HuH-7 (cell line): ENCODE measurements at places on chromosomes 7 and 10.

GRCh38 chr7:41529831-41530230 lies 173.1 kb downstream of the INHBA start:
- no peak for DNase-seq

GRCh38 chr7:76236224-76236623 lies 34.5 kb downstream of the SRRM3 start:
- DNase-seq: no peak

DNA sequence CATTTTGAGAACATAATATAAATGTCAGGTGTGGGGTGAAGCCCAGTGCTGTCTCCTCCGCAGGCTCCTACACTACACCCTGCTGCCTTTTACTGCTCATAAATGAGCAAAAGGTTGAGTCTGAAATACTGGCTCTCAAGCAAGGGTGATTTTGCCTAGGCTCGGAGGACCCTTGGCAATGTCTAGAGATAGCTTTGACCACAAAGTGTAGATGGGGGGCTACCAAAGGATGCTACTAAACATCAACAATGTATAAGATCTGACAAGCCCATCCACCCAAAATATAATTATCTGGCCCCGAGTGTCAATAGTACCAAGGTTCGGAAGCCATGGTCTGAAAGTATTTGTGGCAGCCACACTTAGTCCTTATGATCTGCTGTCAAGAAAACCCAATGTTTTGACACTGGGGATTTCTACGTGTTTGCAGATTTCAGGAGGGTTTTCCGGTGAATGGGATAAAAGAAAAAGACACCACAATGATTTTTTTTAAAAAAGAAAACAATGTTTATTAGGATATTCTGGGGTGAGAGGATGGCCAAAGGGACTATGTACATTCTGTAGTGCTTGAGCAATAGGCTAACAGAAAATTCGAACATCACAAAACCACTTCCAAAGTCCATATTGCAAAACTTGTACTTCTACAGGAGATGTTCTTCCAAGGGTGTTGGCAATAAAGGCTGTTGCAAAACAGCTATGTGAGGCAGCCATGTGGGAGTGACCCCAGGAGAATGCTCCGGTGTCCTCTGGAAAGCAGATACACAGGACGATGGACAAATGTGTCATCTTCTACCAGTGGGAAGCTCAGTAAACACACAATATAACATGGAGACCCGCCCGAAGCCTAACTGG lies 216.3 kb downstream of the GFRA1 start:
- peak; percentile 62 for DNase-seq

- no peak for DNase-seq
These were observed 13.2 kb upstream of the ZNF862 start for GRCh38 chr7:149824748-149825566.

GRCh38 chr7:21352540-21353387 lies 75.1 kb upstream of the SP4 start:
- no peak for DNase-seq

DNA sequence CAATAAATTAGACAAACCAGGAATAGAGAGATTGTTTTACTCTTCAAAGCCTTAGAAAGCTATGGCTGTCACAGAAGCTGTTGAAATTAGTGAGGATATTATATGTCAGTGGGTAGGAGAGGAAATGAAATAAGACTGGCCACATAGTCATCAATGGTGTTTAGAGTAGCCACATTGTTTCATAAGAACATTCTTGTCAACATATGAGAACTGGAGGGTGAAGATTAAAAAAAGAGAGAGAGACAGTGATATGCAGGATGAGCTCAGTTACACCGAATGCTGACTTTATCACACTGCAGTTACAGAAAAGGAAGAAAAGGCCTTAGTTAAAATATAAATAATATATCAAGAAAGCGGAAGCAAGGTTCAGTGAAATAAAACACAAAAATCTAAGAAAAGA lies 412.0 kb downstream of the CNTNAP2 start:
- no peak for DNase-seq

GRCh38 chr10:127757033-127757432 lies 20.0 kb downstream of the FOXI2 start:
- DNase-seq: no peak

- no peak for DNase-seq
These were observed 23.8 kb upstream of the AHR start for GRCh38 chr7:17274551-17275245.

- no peak for DNase-seq
These were observed 8.7 kb upstream of the GRIFIN start for GRCh38 chr7:2484868-2485267.

DNA sequence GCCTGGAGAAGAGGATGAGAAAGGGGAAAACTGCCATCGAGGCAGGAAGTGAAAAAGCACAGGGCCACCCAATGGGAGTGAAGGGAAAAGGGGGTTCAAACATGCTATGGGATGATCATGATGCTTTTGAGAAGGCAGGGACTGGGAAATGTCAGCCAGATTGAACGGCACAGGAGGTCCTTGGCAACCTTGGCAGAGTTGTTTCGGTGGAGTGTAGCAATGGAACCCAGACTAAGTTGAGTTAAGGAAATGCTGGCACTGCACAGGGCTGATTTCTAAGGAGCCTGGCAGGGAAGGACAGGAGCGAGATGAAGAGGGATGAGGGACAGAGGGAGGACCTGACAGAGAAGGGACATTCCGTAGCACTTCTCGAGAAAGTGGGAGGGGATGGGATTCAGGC lies 101.4 kb downstream of the PIP4K2A start:
- no peak for DNase-seq

GRCh38 chr10:35398908-35399307 lies 62.6 kb downstream of the CCNY start:
- DNase-seq: no peak

DNA sequence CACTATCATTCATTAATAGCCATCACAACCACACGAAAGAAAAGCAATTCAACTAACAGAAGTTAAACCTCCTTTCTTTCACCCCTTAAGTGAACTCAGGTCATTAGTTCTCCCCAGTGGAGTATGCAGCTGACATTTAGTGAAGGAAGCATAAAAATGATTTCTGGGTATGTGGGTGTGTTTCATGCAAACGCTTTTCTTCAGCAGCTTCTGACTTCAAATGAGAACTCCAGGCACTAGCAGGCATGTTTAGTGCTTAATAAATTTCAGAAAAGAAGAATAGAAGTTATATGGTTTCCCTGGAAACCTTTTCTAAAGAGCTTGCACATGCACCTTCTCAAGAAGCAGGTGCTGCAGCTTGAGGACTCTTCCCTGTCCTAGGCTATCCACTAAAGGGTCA lies 62.5 kb downstream of the PIK3CG start:
- DNase-seq: no peak

DNA sequence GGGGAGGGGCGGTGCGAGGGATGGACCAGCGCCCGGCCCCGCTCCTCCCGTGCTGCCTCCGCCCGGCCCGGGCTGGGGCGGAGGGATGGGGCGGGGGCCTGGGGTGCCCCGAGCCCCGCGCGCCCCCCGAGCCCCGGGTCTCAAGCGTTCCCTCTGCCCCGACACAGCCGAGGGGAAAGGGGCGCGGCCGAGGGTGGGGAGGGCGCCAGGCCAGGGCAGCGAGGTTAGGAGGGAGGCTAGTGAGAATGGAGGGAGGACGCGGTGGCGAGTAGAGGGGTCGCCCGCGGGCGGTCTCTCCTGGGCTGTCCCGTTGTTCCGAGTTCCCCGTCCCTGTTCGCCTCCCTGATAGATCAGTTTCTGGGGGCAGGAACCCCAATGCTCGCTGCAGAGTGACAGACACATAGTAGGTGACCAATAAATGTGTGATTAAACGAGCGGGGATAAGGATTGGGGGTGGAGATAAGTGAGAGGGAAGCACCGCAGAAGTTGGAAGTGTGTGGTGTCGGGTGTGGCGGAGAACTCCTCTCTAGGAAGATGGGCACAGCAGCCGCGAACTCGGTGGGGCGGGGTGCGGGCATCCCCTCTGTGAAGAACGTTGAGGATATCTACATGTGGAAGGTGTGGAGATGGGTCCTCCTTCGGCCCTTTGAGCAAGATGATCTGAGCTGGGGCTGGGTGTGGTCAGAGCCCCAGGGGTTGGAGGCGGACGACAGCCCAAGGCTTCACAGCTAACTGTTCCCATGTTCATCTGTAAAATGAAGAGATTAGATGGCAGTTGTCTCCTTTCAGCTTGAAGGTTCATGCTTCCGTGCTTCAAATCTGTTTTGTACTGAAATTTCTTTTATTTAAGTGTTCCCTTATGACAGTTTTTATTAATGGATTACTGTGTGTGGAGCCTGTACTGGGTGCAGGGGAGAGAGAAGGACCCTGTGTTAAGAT lies 580 bp downstream of the ZNF775 start:
- DNase-seq: no peak

DNA sequence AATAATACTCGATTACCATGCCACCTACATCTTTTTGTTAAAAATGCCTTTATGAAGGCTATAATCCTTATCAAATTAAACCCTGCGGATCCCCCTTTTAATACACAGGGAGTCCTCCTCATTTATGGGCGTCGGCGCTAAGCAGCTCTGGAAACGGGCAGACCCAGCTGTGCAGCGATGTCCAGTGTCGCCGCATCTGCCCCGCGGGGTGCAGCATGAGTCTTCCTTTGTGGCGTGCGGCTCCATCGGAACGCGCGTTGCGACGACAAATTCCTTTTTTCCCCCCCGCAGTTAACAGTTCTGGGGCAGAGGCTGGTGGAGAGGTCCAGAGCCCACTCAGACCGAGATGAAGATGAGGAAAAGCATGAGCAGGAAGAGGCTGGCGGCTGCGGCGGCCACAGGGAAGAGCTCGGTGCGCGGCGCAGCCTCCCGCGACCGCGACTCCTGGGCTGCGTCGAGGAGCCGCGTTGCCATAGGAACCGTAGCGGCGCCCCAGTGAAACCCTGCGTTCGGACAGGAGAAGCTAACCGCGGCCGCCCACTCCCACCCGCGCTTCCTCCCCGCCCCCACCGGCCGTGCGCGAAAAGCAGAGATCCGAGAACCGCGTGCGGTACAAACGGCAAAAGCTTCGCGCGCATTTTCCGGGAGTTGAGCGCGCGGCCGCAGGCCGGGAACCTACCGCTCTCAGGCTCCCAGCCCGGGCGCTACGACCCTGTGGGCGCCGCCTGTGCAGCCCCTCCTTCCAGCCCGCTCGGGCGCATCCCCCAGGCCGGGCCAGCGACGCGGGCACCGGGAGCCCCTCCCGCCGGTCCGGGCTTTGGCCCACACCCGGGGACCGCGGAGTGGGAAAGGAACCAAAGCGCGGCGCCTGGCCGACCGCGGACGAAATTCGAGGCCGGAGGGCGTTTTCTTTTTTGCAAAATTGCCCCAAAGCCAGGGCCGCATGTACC lies 130.6 kb downstream of the SPAG6 start:
- DNase-seq: no peak

DNA sequence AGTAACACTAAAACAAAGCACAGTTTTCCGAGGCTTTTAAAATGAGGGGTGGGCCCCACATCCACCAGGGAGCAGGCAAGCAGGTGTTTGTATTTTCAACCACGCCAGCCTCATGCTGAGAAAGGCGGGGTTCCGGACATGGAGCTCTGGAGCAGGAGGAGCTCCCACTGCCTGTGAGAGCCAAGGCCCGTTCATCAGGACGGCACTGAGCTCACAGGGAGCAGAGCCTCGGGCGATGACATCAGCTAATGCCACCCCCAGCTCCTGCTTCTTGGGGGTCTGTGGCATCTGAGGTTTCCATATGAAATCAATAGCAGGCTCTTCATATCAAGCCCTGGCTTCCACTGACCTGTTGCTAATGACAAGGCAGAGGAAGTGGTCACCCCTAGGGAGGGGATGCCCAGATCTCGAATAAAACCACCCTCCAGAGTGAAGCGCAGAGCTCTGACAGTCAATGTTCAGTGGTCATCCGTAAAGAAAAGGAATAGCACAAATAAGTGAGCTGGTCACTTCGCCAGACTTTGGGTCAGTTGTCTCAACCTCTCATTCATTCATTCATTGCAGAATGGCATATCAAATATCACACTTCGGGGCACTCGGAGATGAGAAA lies 89.1 kb downstream of the TNS3 start:
- DNase-seq: no peak

- DNase-seq: no peak
These were observed 287.4 kb upstream of the SEMA3C start for GRCh38 chr7:81206217-81206616.

DNA sequence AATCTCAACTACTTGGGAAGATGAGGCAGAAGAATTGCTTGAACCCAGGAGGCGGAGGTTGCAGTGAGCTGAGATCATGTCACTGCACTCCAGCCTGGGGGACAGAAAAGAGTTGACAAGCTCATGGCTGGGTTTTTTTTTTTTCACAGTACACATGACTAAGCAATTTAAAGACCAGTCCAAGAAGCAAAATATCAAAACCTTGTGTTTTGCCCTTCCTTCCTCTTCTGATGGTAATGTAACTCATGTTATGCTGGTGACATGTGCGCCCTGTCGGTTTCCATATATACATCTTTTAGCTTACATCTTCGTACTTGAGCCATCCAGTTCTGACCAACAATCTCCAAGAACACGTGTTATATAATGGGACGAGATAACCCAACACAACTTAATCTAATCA lies 237.7 kb upstream of the PLXDC2 start:
- no peak for DNase-seq
